Activated CD8-positive, alpha-beta memory T cell treated with anti-CD3 and anti-CD28 coated beads, Interleukin-2, amount 50 U/mL, for 4 hours (primary cell): ENCODE measurements at places on chromosomes 7 and 10.

GRCh38 chr7:44095781-44096180, 8.4 kb upstream of the AEBP1 start:
- DNase-seq: no peak

- no peak for DNase-seq
Measured at GRCh38 chr7:73700581-73701134, 17.3 kb downstream of the BUD23 start.

DNA sequence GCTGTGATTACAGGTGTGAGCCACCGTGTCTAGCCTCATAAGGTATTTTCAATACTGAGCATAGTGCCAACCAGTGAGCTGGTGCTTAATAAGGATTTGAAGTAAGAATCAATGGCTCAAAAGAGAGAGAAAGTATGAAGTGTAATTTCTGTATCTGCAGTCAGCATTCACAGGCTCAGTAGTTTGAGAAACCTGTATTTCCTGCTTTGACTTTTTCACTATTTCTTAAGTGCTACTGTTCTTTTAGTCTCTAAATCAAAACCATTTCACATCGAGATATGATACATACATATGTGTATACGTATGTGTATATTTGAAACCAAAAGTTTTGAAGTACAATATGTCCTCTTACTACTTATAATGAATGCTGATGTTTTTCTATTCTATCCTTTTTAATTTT, 189.9 kb downstream of the PPP1R9A start:
- DNase-seq: no peak

GRCh38 chr10:130921461-130921860, 390.1 kb downstream of the TCERG1L start:
- DNase-seq: no peak

DNA sequence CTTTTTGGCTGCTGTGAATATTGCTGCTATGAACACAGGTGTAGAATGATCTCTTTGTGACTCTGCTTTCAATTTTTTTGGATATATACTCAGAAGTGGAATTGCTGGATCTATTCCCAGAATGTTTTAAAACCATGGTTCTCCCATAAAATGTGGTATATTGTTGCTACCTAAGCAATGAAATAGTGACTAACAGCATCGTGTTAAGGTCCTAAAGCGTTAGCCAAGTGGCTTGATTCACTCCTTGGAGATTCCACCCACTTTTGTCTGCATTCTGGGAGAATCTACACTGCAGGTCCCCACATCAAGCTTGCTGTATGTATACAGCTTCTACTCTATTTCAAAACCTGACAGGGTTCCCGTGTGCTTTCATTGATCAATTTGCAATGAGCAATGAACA, 105.6 kb downstream of the CDK6 start:
- no peak for DNase-seq

GRCh38 chr7:108181073-108181985, 51.2 kb upstream of the LAMB4 start:
- no peak for DNase-seq

- DNase-seq: no peak
Measured at GRCh38 chr10:101893510-101894120, 50.0 kb upstream of the KCNIP2 start.

DNA sequence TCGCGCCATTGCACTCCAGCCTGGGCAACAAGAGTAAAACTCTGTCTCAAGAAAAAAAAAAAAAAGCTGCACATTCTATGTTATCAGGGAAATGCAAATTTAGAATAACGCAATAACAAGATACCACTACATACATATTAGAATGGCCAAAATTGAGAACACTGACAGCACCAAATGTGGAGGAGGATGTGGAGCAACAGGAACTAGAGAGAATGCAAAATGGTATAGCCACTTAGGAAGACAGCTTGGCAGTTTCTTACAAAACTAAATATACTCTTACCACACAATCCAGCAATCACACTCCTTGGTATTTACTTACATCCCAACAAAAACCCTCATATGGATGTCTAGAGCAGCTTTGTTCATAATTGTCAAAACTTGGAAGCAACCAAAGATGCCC, 76.8 kb downstream of the ALOX5 start:
- no peak for DNase-seq

DNA sequence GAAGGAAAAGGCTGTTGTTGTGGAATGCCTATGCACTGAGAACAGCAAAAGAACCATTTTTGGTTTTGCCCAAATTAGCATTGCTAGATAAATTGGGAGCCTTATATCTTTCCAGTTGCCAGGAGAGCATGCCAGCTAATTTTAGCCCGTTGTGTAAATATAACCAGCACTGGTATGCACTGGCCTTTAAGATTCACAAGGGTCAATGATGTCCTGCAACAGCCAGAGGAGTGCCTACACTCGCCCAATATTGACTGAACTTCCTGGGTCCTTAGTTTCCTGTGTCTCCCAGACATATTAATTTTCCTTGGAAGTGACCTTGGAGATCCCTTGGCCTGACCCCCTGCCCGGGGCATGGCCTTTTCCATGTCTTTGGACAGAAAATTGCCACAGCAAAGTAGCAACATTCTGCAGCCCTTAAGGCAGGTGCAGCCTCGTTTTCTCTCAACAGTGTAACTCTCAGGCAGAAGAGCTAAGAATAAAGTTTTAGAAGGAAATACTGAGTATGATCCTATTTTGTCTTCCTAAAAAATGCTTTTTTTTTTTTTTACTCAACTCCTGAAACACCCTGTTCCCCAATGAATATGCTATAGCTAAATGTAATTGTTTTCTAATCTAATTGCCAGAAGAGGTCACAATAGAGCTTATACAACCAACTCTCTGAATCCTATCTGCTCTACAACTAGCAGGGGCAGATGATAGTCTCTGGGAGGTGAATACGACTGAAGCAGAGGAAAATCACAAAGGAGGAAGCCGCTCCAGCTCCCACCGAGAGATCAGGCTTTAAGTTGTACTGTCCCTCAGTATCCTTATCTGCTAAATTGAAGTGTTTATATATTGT, 131.9 kb upstream of the PCGF5 start:
- DNase-seq: no peak

DNA sequence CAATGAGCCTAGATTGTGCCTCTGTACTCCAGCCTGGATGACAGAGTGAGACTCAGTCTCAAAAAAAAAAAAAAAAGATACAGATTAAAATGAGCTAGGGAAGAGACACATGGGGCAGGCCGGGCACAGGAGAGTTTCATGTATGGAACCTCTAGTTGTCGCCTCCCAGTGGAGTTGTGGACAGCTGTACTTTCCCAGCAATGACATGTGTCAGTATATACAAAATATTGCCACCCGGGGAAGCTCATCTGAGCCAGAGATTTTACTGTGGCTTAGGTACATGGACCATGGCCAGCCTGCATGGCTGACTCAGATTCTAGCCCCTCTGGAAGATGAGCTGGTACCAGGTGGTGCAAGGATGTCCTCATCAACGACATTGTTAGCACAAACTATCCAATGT, 87.4 kb downstream of the COL26A1 start:
- no peak for DNase-seq

GRCh38 chr10:62374862-62375710, 917 bp downstream of the ZNF365 start:
- DNase-seq: no peak

DNA sequence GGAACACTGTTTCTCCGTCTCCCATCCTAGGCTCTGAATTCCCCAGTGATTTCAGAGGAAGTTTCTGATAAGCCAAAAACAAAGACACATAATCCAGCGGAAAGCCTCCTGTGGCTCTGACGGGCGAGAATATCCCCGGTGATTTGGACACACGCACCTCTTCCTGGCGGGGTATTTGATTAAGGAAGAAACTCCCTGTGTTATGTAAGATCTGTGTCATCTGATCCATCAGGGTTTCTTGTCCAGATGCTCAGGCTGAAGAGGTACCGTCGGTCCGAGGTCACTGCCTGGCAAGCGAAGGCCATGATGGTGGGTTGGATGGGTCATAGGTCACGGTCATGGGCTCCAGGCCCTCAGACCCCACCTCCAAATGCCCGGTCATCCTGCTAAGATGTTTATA, 39.6 kb upstream of the DNAJB6 start:
- DNase-seq: no peak

- peak; percentile 51 for DNase-seq
Measured at GRCh38 chr10:112951359-112952281, 1.6 kb downstream of the TCF7L2 start.

- no peak for DNase-seq
Measured at GRCh38 chr7:82602066-82602465, 158.5 kb upstream of the CACNA2D1 start.

DNA sequence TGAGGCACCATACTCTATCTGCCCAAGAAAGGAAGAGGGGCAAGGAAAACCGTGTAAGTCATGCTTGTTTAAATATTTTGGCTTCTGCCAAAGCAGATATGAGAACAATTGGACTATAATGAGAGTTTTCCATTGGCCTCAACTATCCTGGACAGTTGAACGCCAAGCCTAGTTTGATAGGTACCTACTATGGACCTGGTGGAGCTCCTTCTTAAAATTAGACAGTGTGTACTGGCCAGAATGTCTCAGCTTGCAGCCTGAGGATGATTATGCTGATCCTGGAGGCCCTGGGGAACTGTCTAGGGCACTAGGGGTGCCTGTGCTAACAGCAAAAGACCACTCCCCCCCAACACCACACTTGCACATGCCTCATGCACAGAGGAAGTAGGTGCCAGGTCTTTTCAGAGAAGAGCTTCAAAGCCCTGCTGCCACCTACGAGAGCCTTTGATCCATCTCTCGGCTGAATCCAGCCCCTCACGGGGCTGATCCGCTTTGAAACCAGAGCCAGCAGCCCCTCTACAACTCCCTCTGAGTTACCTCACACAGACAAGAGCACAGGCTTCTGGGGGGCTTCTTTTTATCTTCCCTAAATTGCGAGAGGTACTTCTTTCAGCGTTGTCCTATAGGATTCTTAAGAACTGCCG, 473.8 kb upstream of the GALNT17 start:
- DNase-seq: no peak

GRCh38 chr7:29297194-29297890, 102.8 kb downstream of the CHN2 start:
- DNase-seq: no peak

DNA sequence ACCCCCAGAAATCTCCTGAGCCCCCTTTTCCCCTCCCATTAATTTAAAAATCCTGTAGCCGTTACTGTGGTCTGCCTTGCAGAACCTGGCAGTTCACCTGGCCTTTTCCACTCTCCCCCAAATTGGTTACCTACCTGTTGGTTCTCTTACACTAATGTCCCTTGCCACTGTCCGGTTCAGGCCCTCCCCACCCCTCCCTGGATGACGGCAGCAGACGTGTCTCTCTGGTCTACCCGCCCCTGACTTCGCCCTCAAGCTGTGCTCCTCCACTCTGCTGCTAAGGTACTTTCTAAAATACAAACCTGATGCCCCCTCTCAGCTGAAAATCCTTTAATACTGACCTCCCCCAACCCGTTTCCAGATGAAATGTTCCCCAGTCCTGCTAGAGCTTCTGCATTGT, 15.6 kb upstream of the SH3PXD2A start:
- no peak for DNase-seq

DNA sequence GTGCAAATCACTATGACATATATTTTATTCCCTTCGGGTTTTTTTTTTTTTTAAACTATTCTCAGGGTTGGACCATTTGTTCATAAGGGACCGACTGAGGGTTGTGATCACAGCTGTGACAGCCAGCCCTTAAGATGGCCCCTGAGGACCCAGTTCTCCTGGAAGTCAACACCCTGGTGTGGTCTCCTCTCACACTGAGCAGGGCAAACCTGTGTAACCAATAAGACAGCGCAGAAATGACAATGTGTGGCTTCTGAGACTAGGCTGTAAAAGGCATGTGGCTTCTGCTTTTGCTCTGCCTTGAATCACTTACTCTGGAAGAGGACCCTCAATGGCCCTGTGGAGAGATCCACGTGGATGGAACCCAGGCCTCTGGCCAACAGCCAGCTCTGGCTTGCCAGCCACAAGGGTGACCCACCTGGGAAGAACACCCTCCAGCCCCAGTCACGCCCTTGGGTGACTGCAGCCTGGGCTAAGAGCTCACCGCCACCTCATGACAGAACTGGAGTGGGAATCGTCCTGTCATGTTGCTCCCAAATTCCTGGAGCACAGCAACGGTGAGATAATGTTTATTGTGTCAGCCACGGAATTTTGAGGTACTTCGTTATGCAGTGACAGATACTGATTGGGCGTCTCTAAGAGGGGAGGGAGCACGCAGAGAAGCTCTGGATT, 127.1 kb downstream of the CLEC2L start:
- no peak for DNase-seq

GRCh38 chr10:58087896-58088295, 179.8 kb downstream of the IPMK start:
- DNase-seq: no peak

DNA sequence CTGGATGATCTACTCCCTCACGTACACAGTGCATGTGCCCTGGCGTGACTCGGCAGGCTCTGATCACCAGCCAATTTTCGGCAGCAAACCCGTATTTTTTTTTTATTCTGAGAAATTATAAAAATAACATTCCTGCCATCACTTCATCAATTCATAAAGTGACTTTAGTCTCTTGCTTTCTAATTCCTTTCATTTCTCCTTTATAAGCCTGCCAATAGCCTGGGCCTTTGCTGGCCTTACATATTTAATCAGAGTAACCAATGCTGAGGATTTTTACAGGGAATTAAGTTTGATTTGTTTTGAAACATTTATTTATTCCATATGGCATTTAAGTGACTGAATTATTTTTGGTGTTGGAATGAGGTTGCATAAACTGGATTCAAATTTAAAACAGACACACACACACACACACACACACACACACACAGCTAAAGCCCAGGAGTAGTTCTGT, 140.8 kb downstream of the ETV1 start:
- DNase-seq: no peak
